M059J (cell line): ENCODE measurements at places on chromosomes 5 and 9. TPM values are rescaled to one million over a fixed set of nuclear protein-coding genes. Genes with fewer than 3 reads are reported as not detected.

DNA sequence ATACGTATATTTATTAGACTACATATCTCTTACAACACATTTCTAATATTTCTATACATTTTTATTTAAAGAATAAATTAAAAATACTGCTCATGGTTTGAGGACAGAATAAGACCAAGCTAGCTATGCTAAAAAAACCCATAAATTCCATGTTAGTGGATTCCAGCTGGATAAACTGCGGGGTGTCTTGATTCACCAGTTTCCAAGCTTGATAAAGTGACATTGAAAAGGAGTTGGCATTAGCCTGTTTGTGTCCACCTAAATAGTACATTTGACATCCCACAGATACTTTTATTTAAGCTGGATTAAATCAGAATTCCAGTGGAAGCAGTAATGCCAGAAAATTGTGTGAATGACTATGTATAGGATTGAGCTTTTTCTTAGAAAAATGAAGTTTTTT lies 80.1 kb downstream of the GABRA6 start:
- no peak for DNase-seq

GABRA6 gene
- not detected in 2 replicates for total RNA-seq

MYMK gene
- total RNA-seq = not detected in 2 replicates

PCDHA8 gene
- not detected in 2 replicates for total RNA-seq
